ENCODE measurements at places on chromosomes 5 and 9.

DNA sequence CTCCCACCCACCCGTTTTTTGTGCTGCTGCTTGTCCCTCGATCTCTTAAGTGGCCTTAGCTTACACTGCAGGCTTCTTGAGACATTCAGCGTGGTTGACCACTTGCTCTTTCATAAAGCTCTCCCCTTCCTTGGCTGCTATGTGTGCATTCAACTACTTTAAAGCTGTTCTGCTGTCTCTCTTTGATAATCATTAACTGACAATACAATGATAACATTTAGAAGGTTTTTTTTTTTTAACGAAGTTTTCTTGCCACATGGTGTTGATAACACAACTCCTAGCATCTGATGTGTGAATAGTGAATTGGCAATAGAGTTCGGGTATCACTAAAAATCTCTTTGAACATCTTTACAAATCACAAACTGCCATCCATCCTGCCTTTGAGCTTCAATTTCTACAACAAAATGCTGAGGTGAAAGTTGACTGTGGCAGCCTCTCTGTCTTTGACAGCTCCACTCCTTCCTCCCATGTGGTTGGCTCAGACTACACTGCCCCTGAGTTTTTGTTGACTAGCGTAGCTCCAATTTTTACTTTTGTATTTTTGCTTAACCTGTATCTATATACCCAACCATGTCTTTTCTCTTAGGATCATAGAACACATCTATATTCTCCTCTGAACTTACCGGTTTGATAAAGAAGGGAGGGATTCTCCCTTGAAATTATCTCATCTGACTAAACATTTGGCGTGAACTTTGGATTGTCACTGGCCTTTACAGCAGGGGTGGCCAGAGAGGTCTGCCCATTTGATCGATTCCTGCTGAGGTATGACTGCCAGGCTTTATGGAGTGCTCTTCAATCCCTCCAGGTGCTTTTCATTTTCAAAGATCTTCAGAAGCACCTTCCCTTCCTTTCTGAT is 409.4 kb upstream of the CD180 start:
- no peak for DNase-seq

- DNase-seq: no peak
Measured at GRCh38 chr5:41087461-41087860, 16.3 kb upstream of the MROH2B start.

GRCh38 chr5:117701062-117701461 is 1126.4 kb upstream of the SEMA6A start:
- no peak for DNase-seq

- no peak for DNase-seq
Measured at GRCh38 chr5:4196744-4197143, 601.1 kb downstream of the IRX1 start.
